HFFc6 (cell line): ENCODE measurements at places on chromosomes 12 and 14. TPM values are rescaled to one million over a fixed set of nuclear protein-coding genes. Genes with fewer than 3 reads are reported as not detected.
A peak's percentile ranks its signal among the peaks of the same experiment; 100 is the strongest.

- H3K27me3 ChIP-seq, result peaks cover 2% of the 10 kb centered on the region
- peaks cover 75% of the 10 kb centered on the region for H3K4me1 ChIP-seq
These were observed 745 bp downstream of the CDCA4 start for GRCh38 chr14:105019861-105020814.

- no peak overlapping the region for H3K4me3 ChIP-seq
- no peak for DNase-seq
- H3K27me3 ChIP-seq, result no peaks in the 10 kb centered on the region
- no peak overlapping the region for H3K27ac ChIP-seq
- 0 out of 2 replicates have a peak, but pooled peaks cover 5% of the 10 kb centered on the region for H3K36me3 ChIP-seq
These were observed 116.4 kb upstream of the LRFN5 start for GRCh38 chr14:41490323-41490722.

- no peaks in the 10 kb centered on the region for H3K27me3 ChIP-seq
- no peak overlapping the region for H3K27ac ChIP-seq
- DNase-seq, result no peak
- no peaks in the 10 kb centered on the region for H3K4me1 ChIP-seq
- no peaks in the 10 kb centered on the region for H3K36me3 ChIP-seq
These were observed 356.0 kb upstream of the CLEC14A start for GRCh38 chr14:38611928-38612327.

The SSTR1 gene
- 114 to 218 TPM (median 209 TPM) in 3 replicates for total RNA-seq

- peak overlapping the region; percentile 45; the same call in 1 of the 2 replicates for H3K4me3 ChIP-seq
- H3K36me3 ChIP-seq, result peaks cover 4% of the 10 kb centered on the region; the same call in 1 of the 2 replicates
- no peaks in the 10 kb centered on the region for H3K27me3 ChIP-seq
- peak; percentile 82 for DNase-seq
- H3K4me1 ChIP-seq, result peaks cover 16% of the 10 kb centered on the region
- peak overlapping the region; percentile 89 for H3K27ac ChIP-seq
These were observed 92.9 kb downstream of the ERC1 start for GRCh38 chr12:1083889-1084262.

- DNase-seq, result no peak
- no peaks in the 10 kb centered on the region for H3K36me3 ChIP-seq
- no peaks in the 10 kb centered on the region for H3K4me1 ChIP-seq
- H3K27me3 ChIP-seq, result peaks cover 5% of the 10 kb centered on the region
- H3K27ac ChIP-seq, result no peak overlapping the region
These were observed 131.1 kb upstream of the VRK1 start for GRCh38 chr14:96666088-96666487.

GRCh38 chr12:6039894-6040601 is 84.4 kb downstream of the VWF start:
- no peak overlapping the region for H3K27ac ChIP-seq
- peaks cover 25% of the 10 kb centered on the region for H3K4me1 ChIP-seq
- peaks cover 6% of the 10 kb centered on the region for H3K27me3 ChIP-seq
- no peak overlapping the region for H3K4me3 ChIP-seq
- peak; percentile 54 for DNase-seq
- H3K36me3 ChIP-seq, result no peaks in the 10 kb centered on the region

DNA sequence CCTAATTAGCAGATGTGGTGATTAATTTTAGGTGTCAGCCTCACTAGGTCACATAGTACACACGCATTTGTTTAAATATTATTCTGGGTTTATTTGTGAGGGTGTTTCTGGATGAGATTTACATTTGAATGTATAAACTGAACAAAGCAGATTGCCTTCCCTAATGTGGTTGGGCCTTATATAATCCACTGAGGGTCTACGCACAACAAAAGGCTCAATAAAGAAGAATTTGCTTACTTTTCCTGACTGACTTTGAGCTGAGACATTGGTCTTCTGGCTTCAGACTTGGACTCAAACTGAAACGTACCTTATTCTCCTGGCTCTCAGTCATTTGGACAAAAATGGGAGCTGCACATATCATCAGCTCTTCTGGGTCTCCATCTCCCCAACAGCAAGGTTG is 1132.3 kb upstream of the FLRT2 start:
- peaks cover 4% of the 10 kb centered on the region; the same call in 1 of the 2 replicates for H3K36me3 ChIP-seq
- DNase-seq, result no peak
- no peak overlapping the region for H3K27ac ChIP-seq

DNA sequence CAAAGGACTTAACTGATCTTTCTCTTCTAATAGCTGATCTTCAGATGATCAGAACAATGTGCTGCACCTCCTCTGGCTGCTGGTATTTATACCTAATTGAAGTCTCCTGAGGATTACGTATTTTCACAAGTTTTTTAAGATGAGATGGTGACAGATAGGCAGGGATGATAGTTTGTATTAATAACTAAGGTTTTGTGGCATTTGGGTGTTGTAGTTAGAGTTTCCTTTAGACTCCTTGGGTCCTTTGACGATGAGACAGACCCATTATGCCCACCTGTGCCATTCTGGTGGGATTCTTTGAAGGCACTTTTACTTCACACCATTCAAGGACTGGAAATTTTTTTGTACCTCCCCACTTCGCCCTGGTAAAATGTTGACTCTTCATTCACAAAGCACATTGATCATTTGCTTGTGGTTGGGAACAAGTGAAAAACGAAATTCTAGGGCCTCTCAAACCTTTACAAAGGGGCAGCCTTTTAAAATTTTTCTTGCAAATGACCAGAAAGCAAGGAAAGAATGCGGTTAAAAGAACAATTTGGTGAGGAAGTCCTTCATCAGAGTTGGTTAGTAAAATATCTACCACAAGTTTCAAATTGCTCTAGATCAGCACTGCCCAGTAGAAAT is at the start of gene IFNG:
TSS of gene IFNG (minus strand) at position 60 of the 624 bp plus-strand sequence. CDS start 125 bp downstream, outside the sequence.
- no peak within 1 kb of the TSS for H3K27ac ChIP-seq
- no peak within 1 kb of the TSS for H3K4me3 ChIP-seq
- H3K4me1 ChIP-seq, result no peaks in the 10 kb centered on the region
- H3K27me3 ChIP-seq, result no peaks in the 10 kb centered on the region; the same call in 1 of the 2 replicates

- no peak for DNase-seq
- H3K27ac ChIP-seq, result no peak overlapping the region
- peaks cover 27% of the 10 kb centered on the region for H3K4me1 ChIP-seq
- no peak overlapping the region for H3K4me3 ChIP-seq
These were observed 216.0 kb upstream of the PRKD1 start for GRCh38 chr14:30143627-30144026.

- no peaks in the 10 kb centered on the region for H3K36me3 ChIP-seq
- no peak overlapping the region for H3K27ac ChIP-seq
- H3K4me3 ChIP-seq, result no peak overlapping the region
- H3K4me1 ChIP-seq, result peaks cover 1% of the 10 kb centered on the region; the same call in 1 of the 2 replicates
These were observed 23.6 kb downstream of the HSP90AA1 start for GRCh38 chr14:102063109-102063807.

GRCh38 chr12:26346736-26347135 is 151.4 kb downstream of the SSPN start:
- no peak overlapping the region for H3K4me3 ChIP-seq
- peaks cover 6% of the 10 kb centered on the region; the same call in 1 of the 2 replicates for H3K4me1 ChIP-seq
- no peaks in the 10 kb centered on the region for H3K36me3 ChIP-seq
- DNase-seq, result no peak
- H3K27ac ChIP-seq, result no peak overlapping the region
- H3K27me3 ChIP-seq, result no peaks in the 10 kb centered on the region; the same call in none of the 2 replicates

The SMCO2 gene
- not detected in 2 replicates for total RNA-seq

GRCh38 chr14:59677771-59678231 is 101.2 kb upstream of the CCDC175 start:
- peaks cover 5% of the 10 kb centered on the region; the same call in 1 of the 2 replicates for H3K27me3 ChIP-seq
- peak; percentile 18 for DNase-seq
- no peak overlapping the region for H3K4me3 ChIP-seq
- H3K4me1 ChIP-seq, result no peaks in the 10 kb centered on the region
- H3K27ac ChIP-seq, result no peak overlapping the region

DNA sequence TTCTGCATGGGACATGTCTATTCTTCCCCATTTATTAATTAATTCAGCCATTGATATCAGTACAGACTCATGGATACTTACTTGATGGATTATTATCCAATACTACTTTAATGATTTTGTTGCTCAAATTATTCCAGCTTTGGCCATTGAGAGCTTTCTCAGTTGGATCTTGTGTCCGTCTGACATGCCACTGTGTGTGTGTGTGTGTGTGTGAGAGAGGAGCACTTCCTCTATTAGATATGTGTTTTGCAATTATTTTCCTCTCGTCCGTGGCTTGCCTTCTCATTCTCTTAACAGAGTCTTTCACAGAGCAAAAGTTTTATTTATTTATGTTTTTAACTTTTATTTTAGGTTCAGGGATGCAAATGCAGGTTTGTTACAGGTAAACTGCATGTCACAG is 194.2 kb downstream of the ADGRD1 start:
- H3K36me3 ChIP-seq, result peaks cover 5% of the 10 kb centered on the region
- H3K27me3 ChIP-seq, result peaks cover 1% of the 10 kb centered on the region; the same call in 1 of the 2 replicates
- H3K4me3 ChIP-seq, result no peak overlapping the region
- H3K4me1 ChIP-seq, result no peaks in the 10 kb centered on the region

- H3K4me1 ChIP-seq, result no peaks in the 10 kb centered on the region
These were observed 158.2 kb downstream of the FOXN3 start for GRCh38 chr14:89258728-89259273.

The TUNAR gene
- not detected in 3 replicates for total RNA-seq

- no peak overlapping the region for H3K4me3 ChIP-seq
- no peaks in the 10 kb centered on the region; the same call in 1 of the 2 replicates for H3K36me3 ChIP-seq
- no peaks in the 10 kb centered on the region for H3K27me3 ChIP-seq
These were observed 50.4 kb upstream of the TSPAN8 start for GRCh38 chr12:71208053-71208685.

GRCh38 chr14:40525314-40525713 is 1081.4 kb upstream of the LRFN5 start:
- no peaks in the 10 kb centered on the region for H3K36me3 ChIP-seq
- H3K27me3 ChIP-seq, result no peaks in the 10 kb centered on the region
- DNase-seq, result no peak
- H3K4me1 ChIP-seq, result no peaks in the 10 kb centered on the region
- no peak overlapping the region for H3K27ac ChIP-seq

The PLEKHH1 gene
- total RNA-seq, result 0.10 to 0.30 TPM (median 0.23 TPM) in 3 replicates

The WASHC3 gene
- total RNA-seq, result 46.8 and 54.8 TPM in 2 replicates

The KRT83 gene
- not detected in 3 replicates for total RNA-seq

The SLCO1B1 gene
- not detected in 3 replicates for total RNA-seq
